ENCODE measurements at places on chromosomes 12 and 14. TPM values are rescaled to one million over a fixed set of nuclear protein-coding genes. Genes with fewer than 3 reads are reported as not detected.

DNA sequence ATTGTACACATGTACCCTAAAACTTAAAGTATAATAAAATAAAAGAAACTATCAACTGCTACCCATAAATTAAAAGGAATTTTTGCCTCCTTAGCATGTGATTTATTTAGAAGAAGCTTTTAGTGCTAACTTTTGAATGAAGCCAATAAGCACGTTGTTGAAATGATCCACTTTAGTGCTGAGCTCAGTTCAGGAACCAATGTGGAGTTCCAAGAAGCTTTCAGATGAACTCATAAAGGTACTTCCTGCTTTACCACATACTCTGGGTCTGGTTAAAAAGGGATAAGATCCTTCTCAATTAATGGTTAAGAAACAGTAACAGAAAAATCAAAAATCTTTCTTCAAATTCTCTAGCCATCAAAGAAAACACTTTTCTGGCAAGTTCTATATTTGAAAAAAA, 39.4 kb downstream of the TMTC1 start:
- no peak for DNase-seq
- no peak overlapping the region for H3K27ac ChIP-seq
- no peak overlapping the region for H3K4me3 ChIP-seq
- H3K36me3 ChIP-seq = no peaks in the 10 kb centered on the region

DNA sequence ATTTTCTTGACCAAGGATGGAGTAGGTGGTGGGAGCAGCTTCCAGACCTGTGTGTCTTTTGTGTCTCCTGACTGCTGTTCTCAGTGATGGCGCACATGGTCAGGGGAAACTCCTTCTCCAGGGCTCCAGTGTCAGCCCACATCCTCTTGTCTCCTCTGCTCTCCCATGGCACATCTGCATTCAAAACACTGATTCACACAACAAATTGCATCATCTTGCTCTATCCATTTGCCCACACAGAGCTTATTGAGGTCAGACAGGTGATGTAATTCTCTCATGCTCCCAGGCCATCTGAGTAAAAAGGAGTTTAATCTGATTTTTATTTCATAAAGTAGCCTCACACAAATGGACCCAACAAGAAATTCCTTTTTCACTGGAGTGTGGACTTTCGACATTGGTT, 21.8 kb upstream of the TMEM132C start:
- no peaks in the 10 kb centered on the region for H3K27me3 ChIP-seq
- no peaks in the 10 kb centered on the region for H3K4me1 ChIP-seq
- no peak overlapping the region for H3K27ac ChIP-seq
- DNase-seq = no peak

DNA sequence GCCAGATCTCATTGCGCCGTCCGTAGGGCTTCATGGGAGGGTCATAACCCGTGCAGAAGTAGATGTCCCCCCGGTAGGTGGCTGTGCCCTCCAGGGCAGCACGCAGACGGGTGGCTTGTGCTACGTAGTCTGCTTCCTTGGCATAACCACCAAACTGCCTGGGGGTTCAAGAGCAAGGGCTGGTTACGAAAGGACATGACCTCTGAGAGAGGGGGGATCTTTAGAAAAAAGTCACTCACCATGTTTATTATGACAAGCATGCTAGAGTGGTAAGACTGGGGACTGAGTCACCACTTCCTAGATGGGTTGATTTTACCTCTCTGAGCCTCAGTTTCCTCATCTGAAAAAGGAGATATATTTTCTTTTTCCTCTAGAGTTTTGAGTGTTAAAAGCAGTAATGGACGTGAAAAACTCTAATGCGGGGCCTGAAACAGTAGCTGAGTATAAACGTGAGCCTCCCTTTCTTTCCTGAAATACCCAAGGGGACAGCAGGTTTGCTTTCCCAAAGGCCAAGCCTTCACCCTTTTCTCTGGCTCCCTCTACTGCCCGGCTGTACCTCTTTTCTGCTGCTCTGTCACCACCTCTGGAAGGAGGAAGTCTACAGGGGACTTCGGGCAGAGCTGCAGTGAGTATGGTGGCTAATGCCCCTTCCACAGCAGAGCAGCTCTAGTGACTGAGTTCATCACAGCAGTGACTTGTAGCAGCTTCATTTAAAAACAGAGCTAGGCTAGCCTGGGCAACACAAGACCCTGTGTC, 23.5 kb upstream of the GPRC5D start:
- no peak overlapping the region for H3K4me3 ChIP-seq
- H3K36me3 ChIP-seq = peaks cover 42% of the 10 kb centered on the region
- no peaks in the 10 kb centered on the region for H3K4me1 ChIP-seq
- H3K27me3 ChIP-seq = no peaks in the 10 kb centered on the region

DNA sequence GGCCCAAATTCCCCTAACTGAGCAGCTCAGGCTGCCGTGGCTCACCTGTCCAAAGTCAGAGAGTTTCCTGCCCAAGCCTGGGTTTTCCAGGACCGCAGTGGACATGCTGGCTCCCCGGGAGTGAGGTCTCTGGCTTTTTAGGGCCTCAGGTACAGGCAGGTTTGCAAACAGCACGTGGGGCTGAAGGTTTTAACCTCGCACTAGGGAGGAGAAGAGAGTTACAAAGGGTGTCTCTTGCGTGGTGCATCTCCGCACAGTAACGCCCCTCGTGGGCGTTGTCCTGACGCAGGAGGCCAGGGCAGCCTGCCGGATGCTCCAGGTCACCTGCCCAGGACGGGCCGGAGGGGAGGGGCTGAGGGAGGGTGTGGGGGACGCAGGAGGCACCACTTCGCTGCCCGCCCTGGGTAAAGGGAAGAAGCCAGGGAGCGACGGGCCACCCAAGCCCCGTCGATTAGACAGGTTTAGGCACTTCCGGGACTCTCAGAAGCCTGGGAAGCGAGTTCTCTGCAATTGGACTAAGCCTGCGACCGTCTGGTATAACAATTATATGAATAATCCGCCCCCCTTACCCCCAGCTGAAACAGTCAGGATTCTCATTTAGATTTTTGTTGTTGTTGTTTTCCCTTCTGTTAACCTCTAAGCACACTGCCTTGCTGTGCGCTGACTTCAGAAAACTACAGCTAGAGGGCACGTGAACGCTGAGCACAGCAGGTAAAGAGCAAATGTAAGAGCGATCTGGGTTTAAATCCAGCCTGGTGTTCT, at the start of gene PAH:
Gene PAH, minus strand, starts transcription at position 219 of the 762 bp plus-strand sequence. Its CDS starts 114 bp downstream, at position 105.
- peak within 1 kb of the TSS; percentile 50 for H3K4me3 ChIP-seq
- no peaks in the 10 kb centered on the region for H3K36me3 ChIP-seq
- H3K27ac ChIP-seq = no peak within 1 kb of the TSS
- peak; percentile 25 for DNase-seq
- peaks cover 13% of the 10 kb centered on the region for H3K27me3 ChIP-seq
- H3K4me1 ChIP-seq = peaks cover 6% of the 10 kb centered on the region

- no peak overlapping the region for H3K27ac ChIP-seq
- DNase-seq = no peak
- H3K4me3 ChIP-seq = no peak overlapping the region
- no peaks in the 10 kb centered on the region for H3K27me3 ChIP-seq
- peaks cover 19% of the 10 kb centered on the region for H3K4me1 ChIP-seq
Observed at GRCh38 chr14:59247801-59248584, 59.5 kb downstream of the DAAM1 start.

- no peak overlapping the region for H3K27ac ChIP-seq
- DNase-seq = no peak
- no peaks in the 10 kb centered on the region for H3K4me1 ChIP-seq
- peaks cover 8% of the 10 kb centered on the region for H3K27me3 ChIP-seq
- no peaks in the 10 kb centered on the region for H3K36me3 ChIP-seq
- no peak overlapping the region for H3K4me3 ChIP-seq
Observed at GRCh38 chr14:32494609-32495434, 165.7 kb downstream of the AKAP6 start.

DNA sequence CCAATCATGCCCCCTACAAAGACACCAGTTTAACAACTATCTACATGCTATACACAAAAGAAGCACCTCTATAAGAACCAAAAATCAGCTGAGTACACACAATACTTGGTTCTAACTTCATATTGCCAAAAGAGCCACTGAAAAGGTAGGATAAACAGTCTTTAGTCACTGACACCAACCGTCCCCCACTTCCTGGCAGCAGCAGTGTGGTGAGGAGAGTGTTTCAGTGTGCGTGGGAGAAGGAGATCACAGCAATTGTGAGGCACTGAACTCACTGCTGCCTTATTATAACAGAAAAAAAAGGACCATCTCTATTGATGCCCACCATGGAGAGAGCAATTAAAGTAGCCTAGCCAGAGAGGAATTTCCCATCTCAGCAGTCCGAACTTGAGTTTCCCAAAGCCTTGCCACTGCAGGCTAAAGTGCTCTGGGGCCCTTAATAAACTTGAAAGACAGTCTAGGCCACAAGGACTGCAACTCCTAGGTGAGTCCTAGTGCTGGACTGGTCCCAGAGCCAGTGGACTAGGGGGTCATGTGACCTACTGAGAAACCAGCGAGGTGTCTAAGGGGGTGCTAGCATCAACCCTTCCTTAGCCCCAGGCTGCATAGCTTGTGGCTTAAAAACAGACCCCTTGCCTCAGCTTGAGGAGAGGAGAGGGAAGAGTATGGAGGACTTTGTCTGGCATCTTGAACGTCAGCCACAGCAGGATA, 37.1 kb upstream of the LMNTD1 start:
- H3K4me1 ChIP-seq = peaks cover 40% of the 10 kb centered on the region
- peak; percentile 84 for DNase-seq
- peak overlapping the region; percentile 90 for H3K27ac ChIP-seq
- H3K36me3 ChIP-seq = peaks cover 16% of the 10 kb centered on the region
- H3K27me3 ChIP-seq = no peaks in the 10 kb centered on the region

DNA sequence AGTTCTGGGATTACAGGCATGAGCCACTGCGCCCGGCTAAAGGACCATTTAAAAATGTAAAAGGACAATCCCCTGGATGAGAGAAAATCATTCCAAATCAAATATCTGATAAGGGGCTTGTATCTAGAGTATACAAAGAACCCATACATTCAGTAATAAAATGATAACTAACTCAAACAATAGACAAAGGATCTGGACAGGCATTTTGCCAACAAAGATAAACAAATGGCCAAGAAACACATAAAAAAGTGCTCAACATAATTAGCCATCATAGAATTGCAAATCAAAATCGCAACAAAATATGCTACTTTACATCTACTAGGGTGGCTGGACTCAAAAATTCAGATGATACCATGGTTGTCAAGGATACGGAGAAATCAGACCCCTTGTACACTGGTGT, 8.5 kb upstream of the BICD1 start:
- no peaks in the 10 kb centered on the region for H3K36me3 ChIP-seq
- H3K4me3 ChIP-seq = no peak overlapping the region
- no peak for DNase-seq
- no peaks in the 10 kb centered on the region for H3K4me1 ChIP-seq
- H3K27ac ChIP-seq = no peak overlapping the region

DNA sequence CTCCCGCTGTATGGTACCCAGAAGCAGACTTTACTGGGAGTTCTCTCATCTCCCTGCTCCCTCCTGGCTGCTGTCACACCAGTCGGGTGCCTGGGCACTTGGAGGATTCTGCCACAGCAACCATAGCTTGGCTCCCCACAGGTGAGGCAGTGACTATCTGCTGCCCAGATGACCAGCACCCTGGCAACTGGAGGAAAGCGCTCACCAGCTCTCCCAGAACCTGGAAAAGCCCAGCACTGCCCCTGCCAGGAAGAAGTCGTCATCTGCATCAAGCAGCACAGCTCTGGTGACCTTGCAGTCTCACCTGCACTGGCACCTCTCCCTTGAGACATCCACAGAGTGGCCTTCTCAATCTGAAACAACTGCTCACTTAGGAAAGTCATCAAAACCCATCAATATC, 31.9 kb upstream of the TC2N start:
- no peak overlapping the region for H3K27ac ChIP-seq
- H3K4me1 ChIP-seq = no peaks in the 10 kb centered on the region
- no peaks in the 10 kb centered on the region for H3K27me3 ChIP-seq
- no peak overlapping the region for H3K4me3 ChIP-seq

GRCh38 chr12:43289426-43289801, 262.6 kb downstream of the ADAMTS20 start:
- H3K27me3 ChIP-seq = peaks cover 2% of the 10 kb centered on the region
- no peak overlapping the region for H3K27ac ChIP-seq
- no peak overlapping the region for H3K4me3 ChIP-seq
- H3K36me3 ChIP-seq = no peaks in the 10 kb centered on the region
- no peaks in the 10 kb centered on the region for H3K4me1 ChIP-seq
- no peak for DNase-seq

- H3K4me1 ChIP-seq = peaks cover 43% of the 10 kb centered on the region
- H3K4me3 ChIP-seq = peak overlapping the region; percentile 78
- DNase-seq = peak; percentile 66
- H3K36me3 ChIP-seq = no peaks in the 10 kb centered on the region
Observed at GRCh38 chr12:105330931-105331804, 677 bp downstream of the C12orf75 start.

DNA sequence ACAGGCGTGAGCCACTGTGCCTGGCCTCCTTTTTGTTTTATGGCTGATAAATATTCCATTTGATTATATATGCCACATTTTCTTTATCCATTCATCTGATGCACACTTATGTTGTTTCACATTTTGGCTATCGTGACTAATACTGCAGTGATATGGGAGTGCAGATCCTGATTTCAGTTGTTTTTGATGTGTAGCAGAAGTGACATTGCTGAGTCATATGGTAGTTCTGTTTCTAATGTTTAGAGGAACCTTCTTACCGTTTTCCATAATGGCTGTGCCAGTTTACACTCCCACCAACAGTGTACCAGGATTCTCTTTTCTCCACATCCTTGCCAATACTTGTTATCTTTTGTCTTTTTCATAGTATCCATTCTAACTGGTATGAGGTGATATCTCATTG, 235.9 kb downstream of the ERC1 start:
- DNase-seq = no peak
- H3K4me1 ChIP-seq = peaks cover 25% of the 10 kb centered on the region
- no peak overlapping the region for H3K27ac ChIP-seq
- no peak overlapping the region for H3K4me3 ChIP-seq
- peaks cover 9% of the 10 kb centered on the region for H3K36me3 ChIP-seq

DNA sequence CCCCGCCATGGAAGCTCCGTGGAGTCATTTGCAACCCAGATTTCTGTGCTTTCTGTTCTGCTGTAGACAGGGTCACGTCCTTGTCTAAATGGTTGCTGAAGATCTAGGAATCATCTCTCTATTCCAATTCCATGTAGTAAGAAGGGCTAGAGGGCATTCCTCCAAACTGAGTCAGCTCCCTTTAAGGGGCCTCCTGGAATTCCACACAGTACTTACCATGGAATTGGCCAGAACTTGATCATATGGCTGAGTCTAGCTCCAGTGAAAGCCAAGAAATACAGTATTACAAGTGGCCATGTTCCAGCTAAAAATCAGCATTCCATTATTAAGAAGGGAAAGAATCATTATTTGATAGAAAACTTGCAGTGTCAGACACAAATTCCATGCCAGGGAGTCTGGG, 171.9 kb downstream of the PRKCH start:
- no peak overlapping the region for H3K4me3 ChIP-seq
- no peak for DNase-seq

GRCh38 chr12:2417481-2418160, 364.8 kb downstream of the CACNA1C start:
- H3K27me3 ChIP-seq = no peaks in the 10 kb centered on the region
- no peak overlapping the region for H3K27ac ChIP-seq
- no peaks in the 10 kb centered on the region for H3K4me1 ChIP-seq
- no peak overlapping the region for H3K4me3 ChIP-seq

- peak overlapping the region; percentile 100 for H3K27ac ChIP-seq
- H3K4me3 ChIP-seq = peak overlapping the region; percentile 96
- H3K4me1 ChIP-seq = peaks cover 48% of the 10 kb centered on the region
- no peaks in the 10 kb centered on the region for H3K27me3 ChIP-seq
Observed at GRCh38 chr12:66304296-66304900, 2.1 kb downstream of the HELB start.

- peak overlapping the region; percentile 74 for H3K27ac ChIP-seq
- H3K4me1 ChIP-seq = peaks cover 37% of the 10 kb centered on the region
- H3K4me3 ChIP-seq = peak overlapping the region; percentile 81
- peaks cover 33% of the 10 kb centered on the region for H3K36me3 ChIP-seq
- peak; percentile 57 for DNase-seq
- H3K27me3 ChIP-seq = no peaks in the 10 kb centered on the region
Observed at GRCh38 chr12:123389560-123390351, 5.8 kb downstream of the KMT5A start.

SOCS2 gene
- total RNA-seq = 11.5 TPM

COCH gene
- 0.94 TPM for total RNA-seq

TIGAR gene
- total RNA-seq = 8.4 TPM

FLRT2 gene
- not detected for total RNA-seq
